ENCODE measurements at places on chromosomes 13 and 19.
A peak's percentile ranks its signal among the peaks of the same experiment; 100 is the strongest.

DNA sequence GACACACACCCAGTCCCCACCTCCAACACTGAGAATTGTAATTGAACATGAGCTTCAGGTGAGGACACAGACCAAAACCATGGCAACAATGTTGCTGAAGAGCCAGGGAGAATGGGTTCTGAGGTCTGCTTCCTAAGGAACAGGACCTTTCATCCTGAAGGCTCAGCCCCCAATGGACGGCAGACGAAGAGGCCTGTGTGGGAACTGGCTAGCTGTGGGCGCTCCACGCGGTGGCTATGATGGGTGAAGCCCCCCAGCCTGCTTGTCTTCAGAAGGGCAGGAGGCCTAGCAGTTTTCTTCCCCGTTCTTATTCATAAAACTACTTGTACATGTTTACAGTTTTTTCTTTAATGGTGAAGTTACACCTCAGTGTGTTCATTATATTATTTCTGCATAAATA is 136.1 kb upstream of the SPACA7 start:
- DNase-seq, result no peak

DNA sequence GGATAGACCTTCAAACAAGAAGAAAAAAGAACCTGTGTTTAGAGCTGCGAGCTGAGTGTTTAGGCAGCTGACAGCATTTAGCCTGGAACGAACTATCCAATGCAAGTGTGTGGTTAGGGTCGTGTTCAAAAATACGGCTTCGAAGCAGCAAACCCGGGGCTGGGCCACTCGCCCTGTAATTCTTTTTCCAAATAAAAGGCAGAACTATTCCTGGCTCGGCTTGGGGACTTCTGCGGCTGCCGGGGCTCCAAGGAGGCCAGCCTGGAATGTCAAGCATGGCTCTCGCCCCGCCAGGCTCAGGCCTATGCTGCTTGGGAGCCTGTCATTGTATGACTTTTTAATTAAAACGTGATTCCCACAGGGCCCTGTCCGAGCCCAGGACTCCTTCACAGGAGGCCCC is 51.7 kb upstream of the KLF2 start:
- no peak for DNase-seq

GRCh38 chr13:106376401-106377112 is 158.9 kb downstream of the EFNB2 start:
- no peak for DNase-seq

- no peak for DNase-seq
Observed at GRCh38 chr13:48096670-48097069, 1.8 kb upstream of the MED4 start.

DNA sequence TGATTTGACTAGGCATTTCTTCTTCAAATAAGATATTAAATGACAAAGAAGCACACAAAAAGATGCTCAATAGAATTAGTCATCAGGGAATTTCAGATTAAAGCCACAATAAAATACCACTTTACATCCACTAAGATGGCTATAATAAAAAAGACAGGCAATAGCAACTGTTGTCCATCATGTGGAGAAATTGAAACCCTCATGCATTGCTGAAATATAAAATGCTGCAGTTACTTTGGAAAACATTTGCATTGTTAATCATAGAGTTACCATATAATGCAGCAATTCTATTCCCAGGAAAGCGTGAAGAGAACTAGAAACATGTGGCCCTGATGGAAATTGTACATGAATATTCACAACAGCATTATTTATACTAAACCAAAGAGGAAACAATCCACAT is 605.5 kb upstream of the SLITRK1 start:
- DNase-seq, result no peak

DNA sequence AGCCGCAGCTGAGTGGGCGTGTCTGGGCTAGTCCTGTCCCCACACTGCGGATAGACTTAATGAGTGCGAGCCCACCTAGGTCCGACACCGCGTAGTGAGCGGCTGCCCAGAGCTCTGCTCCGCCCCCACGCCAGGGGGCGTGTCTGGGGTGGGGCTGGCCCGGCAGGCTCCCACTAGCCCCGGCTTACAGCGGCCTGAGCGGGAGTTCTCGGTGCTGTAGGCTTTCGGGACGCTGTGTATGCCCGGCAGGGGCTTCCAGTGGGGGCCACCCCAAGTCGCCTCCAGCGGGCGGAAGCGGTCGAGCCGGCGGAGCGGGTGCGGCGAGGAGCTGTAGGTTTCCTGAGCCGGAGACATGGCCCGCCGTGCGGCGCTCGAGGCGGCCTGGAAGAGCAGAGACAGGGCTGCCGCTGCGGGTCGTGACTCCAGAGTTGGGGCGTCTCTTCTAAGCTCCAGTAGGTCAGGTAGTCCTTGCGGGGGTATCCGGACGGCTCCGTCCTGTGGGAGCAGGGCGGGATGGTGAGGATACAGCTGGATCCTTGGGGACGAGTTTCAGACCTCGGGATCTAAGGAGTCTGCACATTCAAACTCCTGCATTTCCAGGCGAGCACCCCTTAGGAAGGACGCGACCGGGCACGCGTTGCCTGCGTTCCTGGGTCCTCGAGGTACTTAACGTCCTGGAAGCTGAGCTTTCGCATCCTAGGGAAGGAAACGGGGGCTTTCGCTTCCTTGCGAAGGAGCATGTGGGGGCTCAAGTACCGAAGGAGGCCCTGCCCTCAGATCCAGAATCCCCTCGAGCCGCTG is 1.2 kb downstream of the CGB7 start:
- DNase-seq, result peak; percentile 13

DNA sequence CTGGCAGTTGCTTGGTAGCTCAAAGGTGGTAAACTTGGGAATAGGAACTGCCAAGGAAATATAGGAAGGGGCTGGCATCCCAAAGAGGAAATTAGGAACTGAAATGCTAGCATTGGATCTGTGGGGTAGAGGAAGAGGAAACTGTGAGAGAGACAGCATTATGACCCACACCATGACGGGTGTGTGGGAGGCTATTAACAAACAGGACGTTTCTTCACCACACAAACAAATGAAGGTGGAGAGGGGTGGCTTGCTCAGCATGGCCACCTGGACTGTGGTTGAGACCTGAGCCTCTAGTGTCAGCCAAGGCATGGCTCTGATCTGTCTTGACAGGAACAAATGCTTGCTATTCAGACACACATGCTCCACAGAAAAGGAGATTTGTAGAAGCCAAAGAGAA is 178.2 kb downstream of the B3GLCT start:
- no peak for DNase-seq

DNA sequence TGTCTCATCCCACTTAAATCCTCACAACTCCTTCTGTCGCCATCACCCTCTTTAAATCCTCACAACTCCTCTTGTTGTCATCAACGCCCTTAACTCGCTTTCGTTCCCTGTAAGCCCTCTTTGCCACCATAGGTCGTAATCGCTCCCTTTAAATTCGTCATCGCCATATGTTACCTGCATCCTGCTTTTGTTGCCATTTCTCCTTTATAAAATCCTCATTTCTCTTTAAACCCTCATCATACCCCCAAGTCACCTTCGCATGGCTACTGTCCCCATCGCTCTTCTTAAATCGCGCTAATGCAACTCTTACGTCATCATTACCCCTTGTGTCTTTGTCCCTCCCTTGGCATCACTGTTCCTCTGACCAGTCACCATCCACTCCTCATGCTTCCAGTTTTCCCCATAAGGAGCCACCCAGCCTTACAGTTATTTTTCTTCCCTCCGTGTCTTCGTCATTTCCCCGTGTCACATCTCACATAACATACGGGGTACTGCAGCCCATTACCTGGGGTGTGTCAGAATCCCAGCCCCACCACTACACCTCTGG is 539 bp downstream of the PLD3 start:
- DNase-seq, result no peak

- no peak for DNase-seq
Observed at GRCh38 chr19:48963371-48964204, 1.5 kb upstream of the FTL start.

DNA sequence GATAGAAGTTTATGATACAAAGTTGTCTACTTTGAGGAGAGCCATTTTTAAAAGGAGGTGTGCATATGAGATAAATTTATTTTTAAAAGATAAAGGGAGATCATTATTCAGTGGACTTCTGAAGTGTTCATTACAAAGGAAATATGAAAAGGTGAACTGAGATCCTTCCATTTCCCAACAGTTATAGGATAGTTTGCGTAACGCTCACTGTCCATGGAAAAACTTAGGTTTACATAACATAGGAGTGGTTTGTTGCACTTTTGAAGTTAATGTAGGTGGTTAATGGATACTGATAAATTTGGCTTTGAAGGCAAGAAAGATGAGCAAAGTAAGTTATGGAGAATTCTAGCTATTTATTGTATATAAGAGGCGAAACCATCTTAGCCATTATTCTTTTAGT is 92.5 kb downstream of the WDFY2 start:
- DNase-seq, result no peak

DNA sequence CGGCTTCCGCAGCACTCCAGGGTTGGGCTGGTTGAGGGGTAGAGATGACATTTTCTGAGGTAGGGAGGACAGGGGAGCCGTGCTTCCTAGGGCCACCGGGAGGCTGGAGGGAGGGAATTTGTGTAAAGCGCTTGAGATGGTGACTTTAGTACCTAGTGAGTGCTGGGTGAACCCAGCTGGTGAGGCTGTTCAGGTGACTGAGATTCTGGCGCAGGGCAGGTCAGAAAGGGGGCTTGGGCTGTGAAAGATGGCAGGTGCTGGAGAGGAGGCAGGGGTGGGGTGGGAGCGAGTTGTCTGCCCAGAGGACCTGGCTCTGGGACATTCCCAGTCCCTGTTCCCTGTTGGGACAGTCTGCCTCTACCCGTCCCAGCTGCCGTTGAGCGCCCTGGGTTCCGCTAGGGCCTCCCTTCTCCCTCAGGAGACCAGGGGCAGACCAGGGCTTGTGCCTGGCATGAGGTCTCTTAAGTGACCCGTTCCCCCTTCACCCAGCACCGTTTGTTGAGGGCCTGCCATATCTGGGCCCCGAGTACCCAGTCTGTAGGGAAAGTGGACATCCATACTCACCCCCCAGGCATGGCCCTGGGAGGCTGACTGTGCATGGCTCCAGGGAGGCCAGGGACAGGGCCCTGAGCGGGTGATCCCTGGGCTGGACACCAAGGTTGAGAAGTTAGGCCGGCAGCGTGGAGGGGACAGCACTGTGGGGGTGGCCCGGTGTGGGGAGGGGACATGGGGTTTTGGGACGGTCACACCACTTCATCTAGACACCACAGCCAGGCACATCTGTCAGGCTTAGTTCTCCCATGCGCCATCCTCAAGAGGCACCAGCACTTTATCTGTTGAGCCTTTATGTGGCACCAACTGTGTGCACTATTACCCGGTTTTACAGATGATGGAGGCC is 5.0 kb downstream of the PTOV1 start:
- DNase-seq, result no peak

- no peak for DNase-seq
Observed at GRCh38 chr13:110400786-110401533, 93.9 kb downstream of the COL4A2 start.

DNA sequence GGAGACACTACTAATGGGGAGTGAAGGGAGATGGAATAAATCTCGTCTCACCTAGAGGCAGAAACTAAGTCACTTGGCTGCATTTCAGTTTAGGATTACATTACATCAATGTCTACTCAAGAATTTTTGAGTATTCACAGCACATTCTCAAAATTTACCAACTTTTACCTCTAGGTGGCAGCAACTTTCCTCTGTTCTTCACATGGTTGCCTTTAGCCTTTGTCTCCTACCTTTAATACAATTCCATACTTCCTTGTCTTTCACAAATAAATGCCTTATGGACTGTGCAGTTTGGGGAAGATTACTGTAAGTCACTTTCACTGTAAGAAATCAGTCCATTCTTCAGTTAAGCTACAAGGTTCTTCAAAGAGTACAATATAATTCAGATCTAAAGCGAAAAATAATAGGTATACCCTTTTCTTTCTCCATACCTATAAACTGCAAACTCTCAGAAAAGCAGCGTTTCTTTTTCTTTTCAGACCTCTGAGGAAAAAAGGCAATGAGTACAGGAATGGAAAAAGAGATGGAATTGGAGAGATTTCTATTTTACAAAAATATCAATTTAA is 379.4 kb downstream of the KLF12 start:
- DNase-seq, result no peak

- peak; percentile 81 for DNase-seq
Observed at GRCh38 chr19:2610637-2611482, 91.6 kb downstream of the GNG7 start.

- no peak for DNase-seq
Observed at GRCh38 chr19:47494729-47495128, 10.7 kb upstream of the KPTN start.

- no peak for DNase-seq
Observed at GRCh38 chr19:15268192-15268927, 36.1 kb upstream of the EPHX3 start.

GRCh38 chr13:60286707-60287106 is 110.3 kb upstream of the TDRD3 start:
- DNase-seq, result no peak

- peak; percentile 63 for DNase-seq
Observed at GRCh38 chr13:40315416-40316064, 350.9 kb downstream of the FOXO1 start.

GRCh38 chr13:105165449-105166125 is 1369.9 kb downstream of the EFNB2 start:
- DNase-seq, result no peak

- no peak for DNase-seq
Observed at GRCh38 chr19:5984600-5984999, 6.7 kb upstream of the RANBP3 start.
